Motor neuron (in vitro differentiated cells): ENCODE measurements at places on chromosomes 3 and 15. TPM values are rescaled to one million over a fixed set of nuclear protein-coding genes. Genes with fewer than 3 reads are reported as not detected.

DNA sequence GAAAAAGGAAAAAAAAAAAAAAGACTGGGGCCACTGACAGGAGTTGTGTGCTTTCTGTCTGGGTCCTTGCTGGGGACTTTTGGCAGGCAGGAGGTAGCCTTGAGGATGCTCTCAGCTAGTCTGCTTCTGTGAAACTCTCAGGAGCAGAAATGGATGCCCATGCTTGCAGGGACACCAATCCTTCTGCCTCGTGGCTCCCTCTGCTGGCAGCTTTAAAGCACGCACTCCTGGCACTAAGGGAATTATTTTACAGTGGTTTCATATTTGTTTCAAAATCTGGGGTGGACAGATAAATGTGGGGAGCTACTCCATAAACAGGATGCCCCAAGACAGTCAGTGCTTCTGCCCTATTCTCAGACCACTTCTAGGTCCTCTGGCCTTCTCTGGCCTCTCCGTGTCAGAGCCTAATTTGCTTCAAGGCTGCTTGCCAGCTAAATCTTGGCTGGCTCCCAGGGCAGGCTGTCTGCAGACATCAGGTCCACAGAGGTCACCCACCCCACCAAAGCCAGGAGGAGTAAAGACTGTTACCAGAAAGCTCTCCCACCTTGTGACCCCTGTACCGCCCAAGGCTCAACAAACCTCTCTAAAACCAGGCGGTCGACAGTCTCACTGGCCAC lies 17.1 kb downstream of the TRAIP start:
- ATAC-seq: peak; percentile 85

Gene WDR76
- total RNA-seq: 2.6 and 3.1 TPM in 2 replicates

DNA sequence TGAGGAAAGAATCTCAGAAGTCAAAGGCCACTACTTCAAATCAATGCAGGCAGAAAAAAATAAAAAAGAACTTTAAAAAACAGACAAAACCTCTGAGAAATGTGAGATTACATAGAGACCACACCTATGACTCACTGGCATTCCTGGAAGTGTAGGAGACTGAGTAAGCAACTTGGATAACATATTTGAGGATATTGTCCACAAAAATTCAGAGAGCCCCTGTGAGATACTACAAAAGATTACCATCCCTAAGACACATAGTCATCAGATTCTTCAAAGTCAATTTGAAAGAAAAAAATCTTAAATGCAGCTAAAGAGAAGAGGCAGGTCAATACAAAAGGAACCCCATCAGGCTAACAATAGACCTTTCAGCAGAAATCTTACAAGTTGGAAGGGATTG lies 887.3 kb downstream of the NTRK3 start:
- ATAC-seq: peak; percentile 92

DNA sequence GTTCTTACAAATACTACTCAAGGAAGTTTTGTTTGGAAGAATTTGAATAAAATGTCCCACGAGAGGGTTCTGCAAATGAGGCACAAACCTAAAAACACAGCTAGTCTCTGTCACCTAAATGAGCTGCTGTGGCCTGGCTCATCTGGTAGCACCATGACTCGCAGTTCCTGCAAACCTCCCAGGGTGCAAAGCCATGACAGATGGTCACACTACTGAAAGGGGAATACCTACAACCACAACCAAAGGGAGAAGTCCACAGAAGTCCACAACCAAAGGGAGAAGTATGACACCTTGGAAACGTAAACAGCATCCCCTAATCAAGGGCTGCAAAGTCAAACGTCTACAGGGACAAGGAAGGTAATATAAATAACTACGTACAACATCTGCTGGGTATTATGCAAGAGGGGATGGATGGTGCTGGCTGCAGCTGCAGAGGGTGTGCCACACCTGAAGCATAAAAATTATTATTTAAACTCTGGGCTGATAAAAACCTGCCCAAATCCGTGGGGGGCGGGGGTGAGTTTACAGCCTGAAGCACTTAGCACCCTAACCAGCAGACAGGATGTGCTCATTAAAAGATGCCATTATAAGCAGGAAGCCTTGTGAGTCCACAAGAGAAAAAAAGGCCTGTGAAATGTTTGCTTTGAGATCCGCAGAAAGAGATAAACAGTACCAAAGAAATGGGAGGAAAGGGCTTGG lies 184.0 kb downstream of the MAGI1 start:
- no peak for ATAC-seq

Gene PRICKLE2
- total RNA-seq: 2.5 and 3.0 TPM in 2 replicates

GRCh38 chr3:44125882-44126281 lies 115.8 kb upstream of the TOPAZ1 start:
- ATAC-seq: no peak

DNA sequence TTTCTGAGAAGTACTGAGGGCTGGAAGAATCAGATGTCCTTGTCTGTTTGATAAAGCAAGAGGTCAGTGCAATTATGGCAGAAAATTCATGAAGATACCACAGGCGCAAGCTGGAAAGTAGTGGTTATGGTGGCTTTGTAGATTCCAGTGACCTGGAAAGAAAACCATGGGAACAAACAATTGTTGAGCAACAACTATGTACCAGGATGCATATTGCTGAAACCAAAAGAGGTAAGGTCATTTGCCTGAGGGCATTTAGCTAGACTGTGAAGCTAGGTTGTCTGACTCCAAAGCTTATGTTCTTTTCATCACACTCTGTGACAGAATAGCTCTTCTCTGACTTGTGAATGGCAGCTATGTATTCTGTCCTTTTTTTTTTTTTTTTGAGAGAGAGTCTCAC lies 74.0 kb downstream of the B3GALNT1 start:
- no peak for ATAC-seq

Gene FOXB1
- 10.8 and 13.6 TPM in 2 replicates for total RNA-seq

Gene RAB5A
- 44.8 and 46.8 TPM in 2 replicates for total RNA-seq

- ATAC-seq: no peak
Measured at GRCh38 chr3:170614214-170614966, 28.5 kb upstream of the SLC7A14 start.

DNA sequence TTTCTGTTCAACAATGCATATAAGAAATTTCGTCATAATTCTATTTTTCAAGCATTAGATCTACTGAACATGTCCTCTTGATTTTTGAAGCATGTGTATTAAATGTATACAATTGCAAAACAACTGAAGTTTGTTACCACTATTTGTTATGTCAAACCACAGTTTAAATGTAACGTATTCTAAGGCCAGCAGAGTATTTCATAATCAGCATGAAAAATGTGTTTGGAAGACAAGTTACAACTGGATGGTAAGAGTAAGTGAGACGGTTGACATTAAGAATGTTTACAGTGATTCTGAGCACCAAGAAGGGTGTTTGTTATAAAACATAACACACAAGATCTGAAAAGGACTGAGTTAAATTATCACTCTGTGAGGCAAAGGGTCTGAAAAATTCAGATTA lies 738.4 kb downstream of the PLOD2 start:
- ATAC-seq: no peak

Gene ETV5
- 5.5 and 6.4 TPM in 2 replicates for total RNA-seq

GRCh38 chr3:52724511-52724910 lies 18.6 kb downstream of the SPCS1 start:
- ATAC-seq: no peak

DNA sequence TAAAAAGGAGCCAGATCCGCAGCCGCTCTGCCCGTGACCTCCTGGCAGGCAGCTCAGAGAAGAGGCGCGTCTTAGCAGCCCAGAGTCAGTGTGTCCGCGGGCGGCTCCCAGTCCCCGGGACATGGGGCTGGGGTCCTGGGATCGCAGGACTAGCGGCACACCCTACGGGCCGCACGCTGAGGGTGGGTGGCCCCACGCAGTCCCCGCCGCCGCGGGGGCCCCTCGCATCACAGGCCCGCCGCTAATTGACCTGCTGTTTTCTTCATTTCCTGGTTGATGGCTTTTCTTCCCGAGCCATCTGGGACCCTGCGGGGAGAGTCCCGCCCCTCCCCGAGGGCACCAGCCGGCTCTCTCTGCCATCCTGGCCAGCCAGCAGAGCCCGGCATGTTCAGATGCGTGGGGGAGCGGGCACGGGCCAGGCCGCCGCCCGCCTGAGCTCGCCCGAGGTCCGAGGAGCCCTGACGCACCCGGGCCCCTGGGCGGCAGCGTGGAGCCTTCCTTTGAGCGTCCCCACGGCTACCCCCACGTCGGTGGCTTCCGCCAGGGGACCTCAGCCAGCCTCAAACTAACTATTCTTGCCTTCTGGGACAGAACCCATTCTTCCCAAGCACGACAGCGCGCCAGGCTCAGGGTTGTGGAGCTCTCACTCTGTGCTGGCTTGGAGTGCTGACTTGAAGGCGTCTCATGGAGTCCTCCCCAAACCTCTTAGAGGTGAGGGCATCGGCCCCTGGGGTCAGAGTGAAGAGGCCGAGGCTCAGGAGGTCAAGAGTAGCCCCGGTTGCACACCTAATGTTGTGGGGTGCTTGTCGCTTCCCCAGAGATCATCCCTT lies 34.6 kb upstream of the CACNA2D3 start:
- peak; percentile 68 for ATAC-seq

Gene ZDHHC23
- 2.7 and 3.1 TPM in 2 replicates for total RNA-seq

GRCh38 chr3:136414476-136414875 lies 164.3 kb downstream of the PCCB start:
- ATAC-seq: no peak

Gene RUVBL1
- 61.1 and 70.6 TPM in 2 replicates for total RNA-seq

GRCh38 chr15:41971089-41971894 lies 1.1 kb downstream of the EHD4 start:
- peak; percentile 35 for ATAC-seq

DNA sequence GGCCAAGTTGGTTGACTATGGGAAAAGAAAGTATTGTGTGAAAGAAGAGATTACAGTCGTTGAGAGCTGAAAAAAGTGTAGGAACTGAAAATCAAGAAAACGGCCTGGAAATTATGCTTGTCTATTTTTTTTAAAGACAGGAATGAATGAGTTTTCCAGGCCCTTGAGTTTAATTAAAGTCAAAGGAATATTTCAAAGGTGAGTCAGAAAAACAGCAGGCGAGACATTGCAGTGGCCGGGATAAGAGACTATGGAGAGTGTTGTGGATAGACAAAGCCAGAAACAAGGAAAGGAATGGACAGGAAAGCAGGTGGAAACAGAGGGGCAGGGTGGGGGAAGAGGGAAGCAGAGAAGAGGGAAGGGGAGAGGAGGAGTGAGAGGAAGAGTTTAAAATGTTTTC lies 275.1 kb upstream of the LRTM1 start:
- no peak for ATAC-seq

- ATAC-seq: no peak
Measured at GRCh38 chr3:50390508-50391224, 31.3 kb upstream of the TMEM115 start.

- no peak for ATAC-seq
Measured at GRCh38 chr3:153952091-153952490, 169.1 kb upstream of the ARHGEF26 start.

Gene KCTD6
- total RNA-seq: 8.9 and 11.6 TPM in 2 replicates

Gene IL16
- total RNA-seq: 0.22 and 3.0 TPM in 2 replicates

DNA sequence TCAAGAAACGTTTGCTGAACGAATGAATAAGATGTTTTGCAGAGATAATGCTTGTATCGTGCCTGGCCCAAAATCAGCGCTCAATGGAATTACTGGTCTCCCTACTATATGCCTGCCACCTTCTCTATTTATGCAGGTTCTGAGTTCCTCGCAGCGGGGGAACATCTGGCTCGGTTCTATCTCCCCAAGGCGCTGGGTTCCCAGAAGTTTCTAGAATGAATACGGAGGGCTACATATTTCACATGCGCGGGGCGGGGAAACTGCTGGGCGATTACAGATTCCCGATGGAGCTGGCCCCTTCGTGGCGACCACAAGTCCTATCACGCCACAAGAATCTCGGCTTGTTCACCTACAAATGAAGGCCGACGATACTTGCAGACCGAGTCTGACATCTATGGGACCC lies 411 bp upstream of the EIF2B5 start:
- ATAC-seq: peak; percentile 33

Gene ADCY5
- total RNA-seq: 5.2 and 5.7 TPM in 2 replicates
